ENCODE measurements at places on chromosomes 6 and 20.

DNA sequence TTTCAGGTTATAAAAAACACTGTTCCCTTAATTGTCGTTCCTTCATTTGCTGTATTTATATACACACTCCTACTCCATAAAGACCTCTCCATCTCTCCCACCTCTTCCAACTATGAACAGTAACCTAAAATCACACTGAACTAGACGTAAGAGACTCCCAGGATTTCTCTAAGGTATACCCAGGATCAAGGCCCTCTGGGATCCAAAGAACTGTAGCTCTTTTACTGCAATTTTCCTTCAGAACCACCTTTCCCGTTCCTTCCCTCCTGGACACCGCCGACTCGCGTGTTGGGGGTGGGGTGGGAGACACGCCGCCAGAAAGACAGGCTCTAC lies 680 bp downstream of the LATS1 start:
- DNase-seq, result no peak

GRCh38 chr20:23100720-23101107 lies 14.6 kb upstream of the CD93 start:
- no peak for DNase-seq

DNA sequence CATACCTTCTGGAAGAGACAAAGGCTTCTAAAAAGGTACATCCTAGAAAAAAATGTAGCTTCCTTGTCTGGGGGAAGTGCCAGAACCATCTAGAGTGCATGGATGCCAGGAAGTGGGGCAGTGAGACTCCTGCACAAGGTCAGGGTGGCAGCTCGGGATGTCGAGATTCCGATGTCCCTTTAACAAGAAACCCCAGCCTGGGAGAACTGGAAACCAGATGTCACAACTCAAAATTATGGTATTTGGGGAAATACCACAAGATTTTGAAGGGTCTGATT lies 168.4 kb downstream of the ZDHHC14 start:
- no peak for DNase-seq

GRCh38 chr6:34152042-34152524 lies 6.2 kb upstream of the GRM4 start:
- no peak for DNase-seq
